ENCODE measurements at places on chromosomes 1 and 21.
A peak's percentile ranks its signal among the peaks of the same experiment; 100 is the strongest.

DNA sequence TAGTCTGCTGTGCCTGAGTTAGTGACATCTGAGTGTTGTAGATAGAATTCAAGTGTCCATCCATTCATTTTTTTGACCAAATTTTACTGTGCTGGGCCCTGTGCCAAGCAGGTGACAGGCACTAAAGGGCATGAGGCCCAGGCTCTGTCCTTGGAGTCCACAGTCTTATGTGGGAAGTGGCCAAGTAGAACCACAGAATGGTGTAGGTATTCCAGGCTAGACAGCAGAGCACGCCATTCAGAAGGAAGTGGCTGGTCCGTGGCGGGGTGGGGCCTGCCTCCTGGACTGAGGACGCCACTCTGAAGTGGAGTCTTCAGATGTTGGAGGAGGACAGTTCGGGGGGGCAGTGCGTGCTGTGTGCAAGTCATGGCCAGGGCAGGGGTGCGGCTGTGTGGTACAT, 68.9 kb upstream of the ACTL8 start:
- no peak for DNase-seq

DNA sequence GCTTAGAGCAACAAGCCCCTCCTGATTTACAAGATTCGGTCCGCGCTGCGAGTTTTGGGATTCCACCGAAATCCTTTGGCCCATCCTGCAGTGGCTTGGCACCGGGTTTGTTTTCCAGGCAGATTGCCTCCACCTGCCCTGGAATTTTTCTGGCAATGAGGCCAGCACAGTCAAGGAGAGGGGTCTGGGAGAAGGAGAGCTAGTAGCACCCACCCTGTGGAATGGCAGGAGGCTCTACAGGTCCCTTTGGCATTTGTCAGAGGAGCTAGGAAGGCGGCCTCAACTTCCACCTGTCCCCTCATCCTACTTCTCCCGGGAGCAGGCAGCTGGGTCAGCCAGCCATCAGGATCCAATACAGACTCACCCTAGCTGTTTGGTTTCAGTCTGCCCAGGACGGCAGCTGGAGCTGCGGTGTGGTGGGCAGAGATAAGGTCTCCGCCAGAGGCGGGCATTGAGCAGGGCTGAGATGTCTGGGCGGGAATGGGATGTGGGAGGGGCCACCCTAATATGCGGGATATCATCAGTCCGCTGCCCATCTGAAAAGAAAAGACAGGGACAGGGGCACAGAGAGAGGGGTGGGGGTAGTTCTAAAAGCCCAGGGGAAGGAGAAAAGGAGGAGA, 37.8 kb upstream of the PRELP start:
- DNase-seq = no peak

DNA sequence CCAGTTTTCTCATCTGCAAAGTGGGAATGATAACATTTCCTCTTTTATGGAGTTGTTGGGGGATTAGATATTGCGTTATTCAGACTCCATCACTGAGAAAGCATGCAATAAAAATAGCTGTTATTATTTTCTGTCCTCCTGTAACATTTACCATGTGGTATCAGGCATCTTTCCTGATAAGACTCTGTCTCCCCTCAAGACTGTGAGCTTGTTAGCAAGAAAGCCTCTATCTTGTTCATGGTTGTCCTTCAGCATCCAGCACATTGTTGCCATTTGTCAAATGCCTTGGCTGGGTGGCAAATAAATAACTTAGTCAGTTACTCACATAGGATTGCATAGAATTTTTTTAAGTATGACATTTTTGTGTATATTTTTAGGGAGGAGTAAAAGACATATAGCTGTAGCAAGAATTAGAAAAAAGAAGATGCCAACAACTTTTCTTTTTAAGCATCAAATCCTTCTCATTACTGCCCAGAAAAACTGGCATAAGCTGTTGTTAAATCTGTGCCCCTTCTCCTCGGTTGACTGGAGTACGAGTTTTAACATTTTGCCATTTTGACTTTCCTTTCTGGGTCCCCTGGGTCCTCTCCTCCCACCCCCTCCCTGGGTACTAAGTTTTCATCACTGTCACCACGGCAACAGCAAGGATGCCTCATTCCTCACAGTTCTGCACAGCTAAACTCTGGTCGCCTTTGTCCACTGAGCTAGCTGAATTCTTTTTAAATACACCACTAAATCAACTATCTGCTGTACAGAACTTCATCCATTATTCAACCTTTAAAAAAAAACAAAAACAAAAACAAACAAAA, 1.0 kb upstream of the JAM2 start:
- no peak for DNase-seq

DNA sequence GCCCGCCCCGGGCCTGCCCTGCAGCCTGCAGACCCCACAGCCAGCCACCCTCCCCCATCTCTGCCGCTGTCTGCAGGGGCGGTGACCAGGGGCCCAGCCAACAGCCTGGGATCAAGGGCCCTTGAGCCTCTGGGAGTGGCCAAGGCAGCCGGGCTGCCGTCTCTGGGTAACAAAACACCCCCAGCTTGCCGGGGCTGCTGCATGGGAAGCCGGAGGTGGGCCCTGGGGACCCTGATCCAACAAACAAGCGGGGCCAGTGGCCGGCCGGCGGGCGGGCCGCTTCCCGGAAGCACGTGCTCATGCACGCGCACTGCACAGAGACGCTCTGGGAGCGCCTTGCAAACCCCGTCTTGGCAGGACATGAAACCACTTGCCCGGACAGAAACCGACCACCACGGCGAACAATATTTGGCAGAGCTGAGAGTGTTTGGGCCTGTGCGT, 13.2 kb downstream of the MEGF6 start:
- no peak for DNase-seq

GRCh38 chr1:2523191-2523890, 3.1 kb downstream of the PANK4 start:
- no peak for DNase-seq

- peak; percentile 44 for DNase-seq
These were observed 956 bp downstream of the CPLANE2 start for GRCh38 chr1:16235944-16236510.

- no peak for DNase-seq
These were observed 9.5 kb downstream of the SLC45A3 start for GRCh38 chr1:205670611-205671430.

GRCh38 chr1:244022311-244022710, 28.8 kb upstream of the ZBTB18 start:
- no peak for DNase-seq

Data from MV-4-11 (cell line).